Anterior cingulate cortex (tissue), 58 donors: ENCODE measurements at places on chromosomes 5 and 9.

GRCh38 chr5:176538230-176538988 lies 1.2 kb upstream of the RNF44 start:
- no peak for DNase-seq

DNA sequence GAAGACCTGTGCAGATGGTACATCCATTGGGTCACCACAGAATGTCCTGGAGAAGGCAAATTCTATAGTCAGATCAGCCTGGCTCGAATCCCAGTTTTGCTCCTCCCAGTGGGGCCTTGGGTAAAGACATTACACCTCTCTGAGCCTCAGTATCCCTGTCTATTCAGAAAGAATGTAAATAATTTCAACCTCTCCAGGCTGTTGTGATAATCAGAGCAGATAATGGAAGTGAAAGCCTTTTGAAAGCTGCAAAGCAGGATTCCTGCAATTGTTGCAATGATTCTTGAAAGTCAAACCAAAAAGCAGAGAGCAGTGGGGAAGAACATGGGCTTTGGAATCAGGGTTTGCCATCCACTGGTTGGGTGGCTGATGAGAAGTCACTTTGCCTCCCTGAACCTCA lies 63.2 kb downstream of the LHX2 start:
- DNase-seq = no peak

DNA sequence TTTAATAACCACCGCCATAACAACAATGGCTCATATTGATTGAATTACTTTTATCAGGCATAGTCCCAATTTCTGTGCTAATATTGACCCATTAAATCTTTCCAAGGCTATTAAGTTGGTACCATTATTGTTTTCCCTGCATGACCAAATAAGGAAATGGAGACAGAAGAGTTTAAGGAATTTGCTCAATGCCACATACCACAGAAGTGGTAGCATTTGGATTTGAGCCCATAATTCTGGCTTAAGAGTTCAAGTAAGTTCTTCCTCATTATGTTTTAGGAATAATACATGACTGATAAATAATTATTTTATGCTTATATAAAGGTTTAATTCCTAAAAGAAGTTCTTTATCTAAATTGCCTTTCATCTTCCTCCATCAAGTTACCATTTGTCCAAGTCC lies 43.4 kb upstream of the HAPLN1 start:
- DNase-seq = no peak

DNA sequence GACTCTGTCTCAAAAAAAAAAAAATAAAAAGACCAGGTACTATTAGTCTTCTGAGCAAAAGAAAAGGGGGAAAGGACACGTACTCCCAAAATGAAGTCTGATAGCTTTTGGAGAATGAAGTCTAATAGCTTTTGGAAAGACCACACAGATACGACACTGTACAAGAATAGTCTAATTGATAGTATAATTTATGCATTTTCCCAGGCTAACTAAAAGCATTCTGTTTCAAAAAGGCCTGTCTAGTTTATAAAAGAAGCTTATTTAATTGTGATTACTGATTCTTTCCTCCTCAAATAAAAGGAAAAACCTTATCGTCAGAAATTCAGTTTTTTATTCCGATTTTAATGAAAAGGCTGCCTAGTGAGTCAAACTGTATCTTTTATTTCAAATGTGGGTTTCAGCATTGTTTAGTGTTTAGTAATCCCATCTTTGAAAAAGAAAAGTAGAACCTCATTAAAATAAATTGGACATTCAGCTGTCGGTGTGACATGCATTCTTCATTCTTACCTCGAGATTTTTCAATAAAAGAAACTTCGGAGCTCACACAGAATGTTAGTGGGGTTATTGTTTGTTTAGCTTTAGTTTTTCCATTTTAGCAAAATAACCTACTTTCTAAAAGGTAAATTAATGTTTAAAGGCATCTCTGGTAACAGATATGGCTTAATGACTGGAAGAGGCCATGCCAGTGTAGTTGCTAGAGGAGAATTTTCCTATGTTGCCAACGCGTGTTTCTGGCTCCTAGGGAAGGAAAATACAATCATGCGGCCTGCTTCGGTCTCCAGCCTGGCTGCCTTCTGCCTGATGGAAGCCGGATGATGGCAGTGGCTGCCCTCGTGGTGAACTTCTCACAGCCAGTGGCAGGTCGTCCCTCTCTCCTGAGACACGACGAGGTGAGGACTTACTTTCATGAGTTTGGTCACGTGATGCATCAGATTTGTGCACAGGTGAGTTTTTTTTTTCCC lies 70.0 kb downstream of the NLN start:
- DNase-seq = peak; percentile 26

- no peak for DNase-seq
Measured at GRCh38 chr5:116281309-116281708, 196.5 kb downstream of the COMMD10 start.

DNA sequence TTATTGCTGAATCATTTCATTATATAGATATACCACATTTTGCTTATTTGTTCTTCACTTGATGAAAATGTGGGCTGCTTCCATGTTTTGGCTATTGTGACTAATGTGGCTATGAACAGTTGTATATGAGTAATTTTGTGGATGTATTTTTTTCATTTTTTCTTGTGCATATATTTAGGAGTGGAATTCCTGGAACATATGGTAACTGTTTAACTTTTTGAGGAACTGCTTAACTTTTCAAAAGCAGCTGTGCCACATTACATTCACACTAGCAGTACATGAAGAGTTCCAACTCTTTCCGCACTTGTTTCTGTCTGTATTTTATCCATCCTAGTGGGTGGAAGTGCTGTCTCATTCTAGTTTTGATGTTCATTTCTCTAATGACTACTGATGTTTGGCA lies 67.8 kb downstream of the JAK2 start:
- no peak for DNase-seq

GRCh38 chr9:81814794-81815464 lies 113.3 kb upstream of the SPATA31D4 start:
- no peak for DNase-seq

DNA sequence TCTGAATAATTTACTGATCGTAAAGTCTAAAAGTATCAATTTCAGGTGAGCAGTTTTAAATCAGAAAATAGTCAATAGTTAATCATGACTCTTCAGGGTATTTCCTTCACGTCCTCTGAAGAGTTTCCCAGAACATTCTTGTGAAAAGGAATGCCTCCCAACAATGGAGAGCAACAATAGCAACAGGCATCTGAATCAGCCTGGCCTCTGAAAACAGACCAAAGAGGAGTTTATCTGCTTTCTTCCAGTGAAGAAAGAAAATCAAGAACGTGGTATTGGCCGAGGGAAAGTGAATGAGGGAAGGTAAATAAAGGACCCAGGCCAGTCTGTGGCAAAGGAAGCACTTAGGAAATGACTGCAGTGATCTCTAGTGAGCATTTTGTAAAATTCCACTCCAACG lies 26.1 kb upstream of the RASGEF1C start:
- DNase-seq = no peak

DNA sequence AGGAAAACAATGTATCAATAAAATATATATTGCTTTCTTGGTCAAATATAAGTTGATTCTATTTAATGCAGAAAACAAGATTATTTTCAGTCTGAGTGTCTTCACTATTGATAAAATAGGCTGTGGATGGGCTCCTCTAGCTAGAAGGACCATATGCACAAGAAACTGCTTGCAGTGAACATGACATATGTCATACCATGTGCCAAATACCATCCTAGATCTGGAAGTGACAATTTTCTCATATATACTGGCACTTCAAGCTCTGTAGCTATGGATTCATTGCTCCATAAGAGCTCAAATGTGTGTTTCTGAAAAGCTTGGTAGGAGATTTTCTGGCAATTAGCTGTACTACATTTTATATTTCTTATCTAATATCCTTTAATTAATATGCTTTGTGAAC lies 95.6 kb upstream of the CDH6 start:
- no peak for DNase-seq

DNA sequence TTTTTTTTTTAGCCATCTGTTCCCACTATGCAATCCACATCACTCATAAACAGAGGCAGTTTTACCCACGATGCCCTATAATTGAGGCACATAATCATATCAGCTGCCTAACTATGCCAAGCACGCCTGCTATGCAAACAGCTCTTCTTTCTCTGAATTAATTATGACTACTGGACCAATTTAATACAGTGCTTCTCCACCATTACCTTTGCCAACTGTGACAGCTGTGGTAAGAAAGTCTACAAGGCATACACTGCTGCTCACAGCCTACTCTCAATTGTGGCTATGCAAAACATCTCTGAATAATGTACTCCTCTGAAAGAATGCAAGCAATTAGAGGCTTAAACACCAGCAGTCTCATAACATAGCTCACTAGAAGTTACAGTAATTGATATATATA lies 97.1 kb downstream of the DTWD2 start:
- DNase-seq = no peak

DNA sequence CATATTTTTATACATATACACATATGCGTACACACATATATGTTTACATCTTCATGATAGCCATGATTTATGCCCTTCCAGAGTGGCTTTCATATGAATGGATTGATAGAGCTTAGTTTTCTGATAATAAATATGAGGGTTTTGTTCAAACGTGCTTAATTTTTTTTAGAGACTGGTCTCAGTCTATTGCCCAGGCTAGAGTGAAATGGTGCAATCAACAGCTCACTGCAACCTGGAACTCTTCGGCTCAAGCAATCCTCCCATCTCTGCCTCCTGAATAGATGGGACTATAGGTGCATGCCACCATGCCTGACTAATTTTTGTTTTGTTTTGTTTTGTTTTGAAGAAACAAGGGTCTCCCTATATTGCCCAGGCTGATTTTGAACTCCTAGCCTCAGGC lies 48.6 kb upstream of the ZSWIM6 start:
- no peak for DNase-seq

- no peak for DNase-seq
Measured at GRCh38 chr5:87129046-87129445, 138.6 kb upstream of the RASA1 start.

- no peak for DNase-seq
Measured at GRCh38 chr9:134286471-134287245, 39.6 kb upstream of the RXRA start.

- DNase-seq = no peak
Measured at GRCh38 chr9:131915181-131915580, 164.5 kb downstream of the MED27 start.

GRCh38 chr9:113630386-113631136 lies 167.0 kb downstream of the RGS3 start:
- no peak for DNase-seq

DNA sequence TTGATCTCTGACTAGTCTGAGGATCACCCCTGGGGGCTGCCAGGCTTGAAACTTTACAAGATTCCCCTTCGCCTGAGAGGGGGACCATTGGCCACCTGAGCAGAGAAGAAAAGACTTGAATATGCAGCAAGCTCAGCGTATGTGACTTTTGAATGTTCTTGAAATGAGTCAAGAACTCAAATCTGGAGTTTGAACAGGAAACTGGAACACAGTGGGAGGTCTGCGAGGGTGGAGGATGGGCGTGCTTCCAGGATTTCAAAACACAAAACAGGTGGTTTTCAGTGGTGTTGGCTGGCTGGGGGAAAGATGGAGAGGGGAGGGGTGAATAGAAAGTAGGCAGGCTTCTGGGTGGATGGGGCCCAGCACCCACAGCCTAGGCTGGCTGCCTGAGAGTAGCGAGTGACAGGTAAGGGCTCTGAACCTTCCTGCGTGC lies 40.6 kb downstream of the TMEM174 start:
- DNase-seq = peak; percentile 18

DNA sequence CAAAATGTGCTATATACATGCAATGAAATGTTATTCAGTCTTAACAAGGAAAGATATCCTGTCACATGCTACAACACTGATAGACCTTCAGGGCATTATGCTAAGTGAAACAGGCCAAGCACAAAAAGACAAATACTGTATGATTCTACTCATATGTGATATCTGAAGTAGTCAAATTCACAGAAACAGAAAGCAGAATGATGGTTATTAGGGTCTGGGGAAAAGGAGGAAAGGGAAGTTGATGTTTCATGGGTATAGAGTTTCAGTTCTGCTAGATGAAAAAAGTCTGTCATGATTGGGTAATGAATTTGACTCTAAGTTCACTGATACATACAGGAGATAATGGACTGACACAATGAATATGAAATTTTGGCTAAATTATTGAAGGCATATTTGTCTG lies 11.2 kb upstream of the RIC1 start:
- no peak for DNase-seq

DNA sequence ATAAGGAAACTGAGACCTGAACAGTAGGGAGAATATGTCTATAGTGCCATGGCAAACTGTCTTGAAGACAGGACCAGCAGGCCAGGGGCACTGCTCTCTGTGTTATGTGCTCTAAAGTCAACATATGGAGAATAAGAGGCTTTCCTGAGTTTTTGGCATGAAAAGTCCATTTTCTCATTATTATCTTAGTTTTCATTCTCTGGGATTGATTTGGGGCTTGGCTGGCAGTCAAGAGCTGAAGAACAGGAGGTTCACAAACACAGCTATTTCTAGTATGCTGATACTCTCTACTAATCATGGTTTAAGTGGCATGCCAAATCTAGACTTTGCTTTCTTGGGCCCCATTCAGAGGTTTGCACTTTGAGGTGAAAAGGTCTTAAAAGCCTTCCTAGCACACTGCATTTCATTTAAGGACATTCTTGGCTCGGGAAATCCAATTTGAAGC lies 404.4 kb downstream of the ZNF608 start:
- no peak for DNase-seq

DNA sequence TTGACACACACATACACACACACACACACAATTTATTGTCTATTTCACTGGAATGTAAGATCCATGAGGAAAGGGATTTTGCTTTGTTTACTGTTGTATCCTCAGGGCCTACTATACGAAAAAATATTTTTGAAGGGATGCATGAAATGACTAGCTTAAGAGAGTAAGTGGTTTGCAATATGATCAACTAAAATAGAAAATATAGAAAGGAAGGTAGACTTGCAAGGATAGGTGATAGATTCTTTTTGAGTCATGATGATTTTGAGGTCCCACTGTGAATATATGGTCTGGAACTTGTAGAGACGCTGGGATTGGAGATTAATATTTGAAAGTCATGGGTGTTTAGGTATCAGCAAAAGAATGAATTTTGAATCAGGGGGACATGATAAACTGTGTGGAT lies 28.9 kb upstream of the OTULIN start:
- DNase-seq = no peak

DNA sequence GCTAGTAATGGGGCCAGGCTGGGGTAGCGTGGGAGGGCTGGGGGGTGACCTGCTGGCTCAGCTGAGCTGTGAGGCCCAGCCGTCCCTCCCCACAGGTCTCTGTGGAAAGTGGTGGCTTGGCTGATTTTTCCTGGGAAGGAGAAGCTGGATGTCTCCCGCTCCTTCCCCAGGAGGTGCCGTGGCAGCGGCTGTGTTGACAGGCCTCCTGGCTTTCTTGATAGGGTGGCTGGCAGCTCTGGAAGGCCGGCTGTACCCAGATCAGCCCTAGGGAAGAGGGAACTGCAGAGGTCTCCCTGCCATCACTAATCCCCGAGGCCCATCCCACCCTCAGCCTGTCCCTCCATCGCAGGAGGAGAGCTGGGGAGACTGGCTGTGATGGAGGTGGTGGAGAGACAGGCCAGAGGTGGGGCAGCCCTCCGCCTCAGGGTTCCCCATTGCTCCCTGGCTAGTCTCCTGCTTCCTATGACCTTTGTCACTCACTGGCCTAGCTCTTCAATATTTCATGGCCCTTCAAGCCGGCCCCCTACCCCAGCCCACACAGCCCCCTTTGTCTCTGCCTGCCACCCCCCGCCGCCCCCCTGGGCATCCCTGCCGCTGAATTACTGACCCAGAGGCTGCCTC lies 6.8 kb downstream of the CXXC5 start:
- no peak for DNase-seq

GRCh38 chr5:75405296-75405695 lies 68.3 kb downstream of the HMGCR start:
- DNase-seq = no peak

GRCh38 chr9:83178717-83179116 lies 115.8 kb upstream of the RASEF start:
- DNase-seq = no peak

GRCh38 chr9:77945798-77946197 lies 85.8 kb downstream of the GNAQ start:
- no peak for DNase-seq
